Cerebellar nuclear complex (tissue), 1 donor: ENCODE measurements at places on chromosomes 4 and X.
A peak's percentile ranks its signal among the peaks of the same experiment; 100 is the strongest.

DNA sequence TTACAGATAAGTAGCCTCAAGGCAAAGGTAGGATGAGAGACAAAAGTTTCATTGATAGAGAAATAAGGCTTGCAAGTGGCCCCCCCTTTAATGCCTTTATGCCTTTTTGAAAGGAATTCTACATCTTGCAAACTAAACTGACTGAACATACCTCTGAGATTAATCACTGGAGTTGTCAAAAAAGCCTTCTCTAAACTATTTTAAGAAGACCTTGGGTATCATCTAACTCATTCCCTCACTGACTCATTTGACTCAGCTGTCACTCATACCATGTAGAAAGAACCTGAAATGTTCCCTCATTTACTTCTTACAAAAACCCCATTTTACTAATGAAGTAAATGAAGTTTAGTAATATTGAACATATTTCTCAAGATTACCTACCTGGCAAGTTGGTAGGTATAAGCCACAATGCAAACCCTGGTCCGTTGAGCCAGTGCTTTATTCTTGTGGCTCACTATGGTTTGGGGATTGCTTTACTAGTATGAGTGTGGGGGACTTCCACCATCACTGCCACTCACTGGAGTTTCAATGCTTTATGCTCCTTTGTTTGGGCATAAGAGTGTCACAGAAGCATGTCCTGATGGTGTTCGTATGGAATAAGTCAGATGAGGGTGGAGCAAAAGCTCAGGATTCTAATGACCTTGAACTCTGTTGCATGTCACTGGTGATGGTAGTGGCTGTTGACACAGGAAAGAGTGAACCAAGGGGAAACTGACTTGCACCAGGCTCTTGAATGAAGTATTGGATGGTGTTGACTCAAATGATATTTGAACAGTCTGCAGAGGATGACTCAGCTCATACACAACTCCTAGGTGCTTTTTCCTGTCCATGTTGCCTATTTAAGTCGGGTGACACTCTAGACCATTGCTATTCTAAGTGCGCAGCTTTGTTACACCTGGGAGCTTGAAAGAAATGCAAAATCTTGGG lies 305.5 kb upstream of the EMCN start:
- DNase-seq, result no peak

DNA sequence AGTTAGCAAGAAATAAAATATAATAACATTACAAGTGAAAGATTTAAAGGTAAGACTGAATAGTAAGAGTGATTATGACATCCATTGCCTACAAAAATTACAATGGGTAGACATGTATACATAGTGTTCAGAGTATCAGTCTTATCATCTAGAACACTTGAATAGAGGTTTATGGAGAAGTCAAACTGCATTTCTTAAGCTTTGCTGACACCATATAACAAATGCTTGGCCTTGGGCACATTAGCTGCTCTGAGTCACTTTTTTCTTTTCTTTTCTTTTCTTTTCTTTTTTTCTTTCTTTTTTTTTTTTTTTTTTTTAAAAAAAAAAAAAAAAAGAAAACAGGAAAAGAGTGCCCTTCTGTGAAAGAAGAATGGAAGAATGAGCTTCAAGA lies 220.0 kb downstream of the SPCS3 start:
- DNase-seq, result no peak

- DNase-seq, result no peak
These were observed 190.8 kb downstream of the HTR2C start for GRCh38 chrX:114774691-114775090.

GRCh38 chrX:11386001-11386523 lies 92.8 kb downstream of the AMELX start:
- no peak for DNase-seq

DNA sequence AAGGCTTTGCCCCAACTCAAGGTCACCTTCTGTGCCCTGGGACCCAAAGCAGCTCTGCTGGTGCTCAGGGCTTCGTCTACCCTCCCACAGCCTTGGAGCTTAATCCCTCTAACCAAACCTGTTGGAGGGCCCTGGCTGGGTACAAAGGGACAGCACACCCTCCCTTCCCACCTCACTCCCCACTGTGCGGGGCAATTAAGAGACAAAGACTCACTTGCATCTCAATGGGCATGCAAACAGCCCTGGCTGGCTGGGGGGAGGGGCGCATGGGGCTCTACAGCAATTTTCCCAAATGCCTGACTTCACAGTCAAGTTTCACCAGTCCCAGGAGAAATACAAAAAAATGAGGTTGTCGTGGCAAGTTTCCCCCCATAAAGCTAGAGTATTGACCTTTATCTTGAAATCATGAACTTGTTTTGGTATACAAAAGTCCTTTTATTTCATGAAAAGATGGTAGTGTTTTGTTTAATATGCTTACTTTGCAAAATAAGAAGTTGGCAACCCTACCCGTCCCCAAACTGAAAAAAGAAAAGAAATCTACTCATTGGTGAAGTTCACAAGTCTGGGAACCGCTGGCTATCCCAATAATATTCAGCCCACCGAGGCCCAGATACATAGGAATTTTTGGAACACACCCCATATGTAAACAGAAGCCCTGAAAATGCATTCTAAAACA lies 4.1 kb upstream of the CD99L2 start:
- DNase-seq, result no peak

DNA sequence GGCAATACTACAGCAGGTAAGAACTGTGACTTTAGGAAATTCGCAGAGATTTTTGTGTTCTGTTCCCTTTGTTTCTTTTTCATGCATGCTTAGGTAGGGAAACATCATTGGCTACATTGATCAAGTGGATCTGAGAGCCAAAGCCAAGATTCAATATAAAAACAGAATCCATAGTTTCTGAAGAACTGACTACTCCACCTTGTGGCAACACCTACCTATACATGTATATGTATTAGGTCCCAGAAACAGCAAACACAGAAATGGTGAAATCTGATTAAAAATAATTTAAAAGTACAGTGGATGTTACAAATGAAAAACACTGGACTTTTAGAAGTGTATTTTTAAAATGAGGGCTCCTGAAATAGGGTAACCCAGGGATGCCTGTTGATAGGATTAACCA lies 322.6 kb upstream of the MAOA start:
- DNase-seq, result no peak

- no peak for DNase-seq
These were observed 5.7 kb upstream of the JADE1 start for GRCh38 chr4:128803783-128804182.

GRCh38 chrX:95945528-95945927 lies 739.1 kb upstream of the DIAPH2 start:
- no peak for DNase-seq

DNA sequence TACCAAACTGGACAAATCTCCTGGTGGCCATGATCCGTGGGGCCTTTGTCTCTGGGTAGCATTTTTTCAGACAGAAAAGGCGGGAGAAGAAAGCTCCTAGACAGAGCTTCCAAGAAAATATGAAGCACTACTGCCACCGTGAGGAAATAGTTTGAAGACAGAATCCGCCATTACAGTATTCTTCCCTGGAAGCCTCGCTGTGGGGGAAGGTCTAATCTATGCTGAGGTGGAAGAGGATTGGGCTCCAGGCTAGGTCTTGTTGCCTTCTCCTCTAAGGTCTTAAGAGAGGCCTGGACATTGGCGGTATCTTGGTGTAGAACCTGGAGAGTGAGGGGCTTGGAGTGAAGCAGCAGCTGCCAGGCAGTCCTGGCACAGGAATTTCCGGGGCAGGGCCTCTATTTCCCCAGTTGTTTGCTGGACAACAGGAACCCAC lies 218.9 kb downstream of the OR13H1 start:
- no peak for DNase-seq

DNA sequence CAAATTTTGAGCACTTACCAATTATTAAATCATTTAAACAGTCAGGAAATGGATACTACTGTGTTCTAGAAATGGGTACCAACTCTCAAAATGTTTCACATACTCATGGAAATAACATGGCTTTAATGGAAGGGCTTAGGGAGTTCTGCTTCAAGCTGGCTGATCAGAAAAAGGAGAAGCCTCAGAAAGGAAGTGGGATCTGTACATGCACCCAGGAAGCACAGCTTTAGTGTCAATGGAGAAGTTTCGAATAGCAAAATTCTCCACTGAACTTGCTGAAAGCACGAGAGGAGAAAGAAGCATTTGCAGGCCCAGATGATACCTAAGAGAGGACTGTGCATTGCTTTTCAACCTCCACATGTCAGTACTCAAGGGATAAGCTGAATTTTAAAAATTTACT lies 11.1 kb upstream of the HS3ST1 start:
- no peak for DNase-seq

DNA sequence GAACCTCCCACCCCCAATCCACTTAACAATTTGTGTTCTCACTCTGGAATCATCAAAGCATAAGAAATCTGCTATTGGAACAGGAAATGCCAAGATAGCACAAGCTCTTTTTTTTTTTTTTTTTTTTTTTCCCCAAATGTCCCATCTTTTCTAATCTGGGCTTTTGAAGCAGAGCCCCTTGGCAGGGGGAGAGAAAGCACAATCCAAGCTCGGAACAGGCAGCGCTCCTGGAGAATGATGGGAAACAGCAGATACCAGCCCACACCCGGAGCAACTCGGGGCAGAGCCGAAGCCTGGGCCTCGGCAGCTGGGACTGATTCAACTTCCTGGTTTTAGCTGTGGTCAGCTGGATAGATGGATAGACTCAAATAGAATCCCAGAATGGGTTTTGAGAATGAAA lies 235.1 kb downstream of the QDPR start:
- DNase-seq, result no peak

DNA sequence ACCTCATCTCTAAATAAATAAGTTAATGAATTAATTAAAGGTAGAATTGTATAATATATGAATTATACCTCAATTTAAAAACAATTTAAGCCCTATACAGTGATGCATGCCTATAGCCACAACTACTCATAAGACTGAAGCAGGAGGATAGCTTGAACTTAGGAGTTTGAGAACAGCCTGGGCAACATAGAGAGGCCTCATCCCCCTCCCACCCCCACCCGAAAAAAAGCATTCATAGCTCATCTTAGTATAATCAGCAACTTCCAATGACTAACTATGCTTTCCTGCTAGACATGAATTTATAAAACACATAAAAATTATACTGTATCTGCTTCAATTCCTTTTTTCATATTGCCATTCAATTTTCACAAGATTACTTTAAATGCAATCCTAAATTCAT lies 1.6 kb downstream of the LRBA start:
- no peak for DNase-seq

DNA sequence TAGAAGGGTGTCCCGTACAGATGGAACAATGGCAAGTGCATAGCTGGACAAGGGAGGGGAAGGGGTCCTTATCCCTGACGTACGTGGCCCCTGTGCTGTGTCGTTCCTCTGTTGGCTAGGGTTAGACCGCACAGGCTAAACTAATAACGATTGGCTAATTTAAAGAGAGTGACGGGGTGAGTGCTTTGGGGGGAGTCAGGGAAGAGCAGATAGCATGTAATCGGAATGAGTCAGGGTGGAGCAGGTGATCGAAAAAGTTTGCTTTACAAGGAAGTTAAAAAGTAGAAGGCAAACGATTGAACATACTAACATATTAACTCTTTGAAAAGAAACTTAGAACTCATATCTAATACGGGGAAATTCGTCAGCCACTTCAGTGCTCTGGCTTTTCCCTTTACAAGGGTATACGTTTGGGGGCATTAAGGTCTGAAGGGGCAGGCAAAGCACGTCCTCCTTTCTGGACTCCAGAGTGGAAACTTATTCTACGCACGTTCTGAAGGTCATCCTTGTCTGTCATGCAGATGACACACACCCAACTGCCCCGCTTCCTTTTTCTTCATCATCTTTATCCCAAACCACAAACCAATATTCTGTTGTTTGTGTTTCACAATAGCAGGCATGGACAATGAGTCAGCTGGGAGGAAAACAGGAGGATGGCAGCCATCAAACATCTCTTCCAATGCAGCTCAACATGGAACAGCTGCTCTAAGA lies 10.2 kb upstream of the CRLF2 start:
- no peak for DNase-seq

DNA sequence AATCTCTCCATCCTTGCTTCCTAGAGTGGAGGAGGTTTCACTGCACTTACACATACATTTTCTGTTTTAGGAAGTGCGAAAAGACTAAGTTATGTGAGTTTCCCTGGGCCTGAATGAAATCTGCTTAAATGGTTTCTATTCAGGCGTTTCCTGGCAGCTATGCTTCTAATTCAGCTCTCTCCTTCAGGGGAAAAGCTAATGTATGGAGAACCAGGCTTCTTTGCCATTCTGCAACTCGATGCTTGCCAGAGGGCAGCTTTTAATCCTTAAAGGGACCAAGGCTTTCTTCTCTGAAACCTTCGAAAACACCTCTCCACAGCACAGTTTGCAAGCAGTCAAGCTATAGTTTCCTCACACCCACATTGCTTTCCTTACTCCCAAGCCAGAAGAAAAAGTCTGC lies 89.5 kb upstream of the ARX start:
- DNase-seq, result no peak

GRCh38 chr4:39103291-39103690 lies 41.3 kb downstream of the KLHL5 start:
- no peak for DNase-seq

- DNase-seq, result peak; percentile 15
These were observed 29.2 kb upstream of the CCNI start for GRCh38 chr4:77104791-77105540.

DNA sequence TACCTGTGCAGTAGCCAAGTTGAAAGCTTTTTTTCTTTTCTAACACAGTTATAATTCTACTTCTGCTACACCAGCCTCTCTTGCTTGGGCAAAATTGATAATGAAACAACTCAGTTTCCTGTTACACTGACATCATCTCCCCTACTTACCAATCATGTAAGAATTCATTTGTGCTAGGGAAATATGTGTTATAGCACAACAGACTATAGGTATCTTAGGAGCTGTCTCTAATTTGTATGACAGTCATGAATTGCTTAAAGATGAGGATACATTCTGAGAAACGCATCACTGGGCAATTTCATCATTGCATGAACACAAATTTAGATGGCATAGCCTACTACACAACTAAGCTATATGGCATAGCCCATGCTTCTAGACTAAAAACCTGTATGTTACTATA lies 246.3 kb upstream of the ANKRD50 start:
- no peak for DNase-seq

- DNase-seq, result no peak
These were observed 134.0 kb downstream of the MGST2 start for GRCh38 chr4:139799615-139800014.
